ENCODE measurements at places on chromosomes 7 and 10. TPM values are rescaled to one million over a fixed set of nuclear protein-coding genes. Genes with fewer than 3 reads are reported as not detected.
A peak's percentile ranks its signal among the peaks of the same experiment; 100 is the strongest.

AMZ1 gene
- not detected for total RNA-seq

NEURL1 gene
- total RNA-seq = 1.5 TPM

DNA sequence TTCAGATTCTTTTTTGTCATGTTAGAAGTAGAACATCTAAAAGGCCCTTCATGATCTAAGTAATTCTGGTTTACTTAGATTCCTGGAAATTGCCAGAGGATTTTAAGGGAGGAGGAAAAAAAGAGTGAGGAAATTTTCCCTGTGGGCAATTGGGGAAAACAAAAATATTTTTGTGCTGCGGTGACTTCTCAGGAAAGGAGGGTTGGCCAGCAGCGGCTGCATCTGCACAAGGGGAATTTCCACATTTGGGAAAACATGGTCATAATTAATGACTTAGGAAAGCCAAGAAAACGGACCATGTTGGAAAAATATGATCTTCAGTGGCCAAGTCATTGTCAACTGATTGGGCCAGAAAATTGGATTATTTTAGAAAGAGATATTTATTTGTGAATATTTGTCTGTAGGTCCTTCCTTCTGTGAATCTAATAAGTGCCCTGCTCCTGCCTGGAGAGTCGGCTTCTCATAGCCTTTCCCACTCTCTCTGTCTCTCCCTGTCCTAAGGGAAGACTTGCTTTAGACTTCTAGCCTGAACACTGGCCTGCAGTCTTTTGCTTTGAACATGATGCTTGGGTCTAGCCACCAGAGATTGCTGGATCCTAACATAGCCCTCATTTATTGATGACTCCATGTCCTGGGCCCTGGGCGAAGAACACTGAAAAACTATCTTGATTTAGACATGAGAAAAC, 124.2 kb upstream of the MKLN1 start:
- H3K4me3 ChIP-seq = no peak overlapping the region
- no peak overlapping the region for H3K27ac ChIP-seq
- no peaks in the 10 kb centered on the region for H3K27me3 ChIP-seq
- H3K36me3 ChIP-seq = no peaks in the 10 kb centered on the region
- no peaks in the 10 kb centered on the region for H3K4me1 ChIP-seq
- DNase-seq = no peak

- H3K36me3 ChIP-seq = no peaks in the 10 kb centered on the region
- DNase-seq = no peak
- H3K4me3 ChIP-seq = no peak overlapping the region
- no peaks in the 10 kb centered on the region for H3K27me3 ChIP-seq
- no peaks in the 10 kb centered on the region for H3K4me1 ChIP-seq
These were observed 66.6 kb upstream of the CPXM2 start for GRCh38 chr10:123958241-123958640.

DNA sequence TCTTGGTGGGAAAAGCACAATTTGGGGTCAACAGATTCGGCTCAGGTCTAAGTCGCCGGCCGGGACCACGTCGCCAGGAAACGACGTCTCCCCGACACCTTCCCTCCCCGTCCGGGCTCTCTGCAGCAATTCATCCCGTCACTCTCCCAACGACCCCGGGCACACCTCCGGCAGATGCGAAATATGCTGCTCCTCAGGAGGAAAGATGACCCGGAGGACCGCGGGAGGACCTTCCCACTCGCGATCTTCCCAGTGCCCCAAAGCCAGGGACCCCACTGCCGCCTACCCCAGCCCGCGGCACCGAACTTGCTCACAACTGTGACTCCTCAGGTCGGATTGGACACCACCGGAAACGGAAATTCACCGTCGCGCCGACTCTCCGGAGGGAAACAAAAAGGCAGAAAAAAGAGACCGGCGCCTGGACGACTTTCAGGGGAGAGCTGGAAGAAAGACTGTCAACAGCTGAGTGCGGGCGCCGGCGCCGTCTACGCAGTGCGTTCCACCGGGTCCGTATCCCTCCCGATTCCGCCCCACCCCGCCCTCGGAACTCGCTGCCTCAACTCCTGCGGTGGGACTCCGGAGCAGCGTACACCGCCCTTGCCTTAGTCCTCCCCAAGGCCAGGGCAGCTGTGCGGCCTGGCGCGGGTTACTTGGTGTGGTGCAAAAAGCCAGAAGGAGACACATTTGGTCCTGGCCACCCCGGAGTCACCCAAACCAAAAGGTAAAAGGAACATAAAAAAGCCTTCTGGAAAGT, 13.8 kb upstream of the SEC24C start:
- no peaks in the 10 kb centered on the region for H3K27me3 ChIP-seq
- peaks cover 11% of the 10 kb centered on the region for H3K36me3 ChIP-seq
- H3K4me3 ChIP-seq = peak overlapping the region; percentile 78

DNA sequence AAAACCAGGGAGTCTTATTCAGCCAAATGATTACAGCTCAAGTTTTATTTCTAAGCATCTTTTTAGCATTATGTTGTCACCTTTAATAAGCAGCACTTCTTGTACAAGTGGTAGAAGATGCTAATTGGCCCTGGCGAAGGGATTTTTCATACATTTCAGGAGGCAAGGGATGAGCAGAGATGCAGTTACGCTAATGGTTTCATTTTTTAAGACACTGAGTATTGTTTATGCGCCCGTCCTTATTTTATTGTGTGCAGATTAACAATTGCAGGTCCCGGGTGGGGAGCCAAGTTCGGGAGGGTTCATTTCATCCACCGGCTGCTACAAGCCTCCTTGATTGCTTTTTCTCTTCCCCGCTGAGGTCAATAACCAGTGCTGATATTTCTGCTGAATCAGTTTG, 350.4 kb upstream of the FOXK1 start:
- H3K4me1 ChIP-seq = no peaks in the 10 kb centered on the region
- no peak overlapping the region for H3K4me3 ChIP-seq
- no peaks in the 10 kb centered on the region for H3K27me3 ChIP-seq
- no peaks in the 10 kb centered on the region for H3K36me3 ChIP-seq
- no peak overlapping the region for H3K27ac ChIP-seq
- no peak for DNase-seq

DNA sequence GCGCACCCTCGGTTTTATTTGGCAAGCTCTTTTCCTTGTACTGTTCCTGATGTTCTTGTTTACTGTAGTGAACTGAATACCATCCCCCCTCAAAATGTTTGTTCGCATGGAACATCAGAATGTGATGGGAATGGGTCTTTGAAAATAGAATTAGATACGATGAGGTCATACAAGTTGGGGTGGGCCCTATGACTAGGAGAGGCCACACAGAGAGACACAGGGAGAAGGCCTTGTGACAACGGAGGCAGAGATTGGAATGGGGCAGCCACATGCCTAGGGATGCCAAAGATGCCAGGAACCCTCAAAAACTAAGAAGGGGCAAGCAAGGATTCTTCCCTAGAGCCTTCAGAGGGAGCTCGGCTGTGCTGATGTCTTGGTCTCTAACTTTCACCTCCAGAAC, 123.6 kb downstream of the FAM204A start:
- H3K36me3 ChIP-seq = no peaks in the 10 kb centered on the region
- H3K4me3 ChIP-seq = no peak overlapping the region
- no peaks in the 10 kb centered on the region for H3K4me1 ChIP-seq
- H3K27me3 ChIP-seq = no peaks in the 10 kb centered on the region
- no peak overlapping the region for H3K27ac ChIP-seq
- no peak for DNase-seq

GRCh38 chr10:26593896-26594295, 103.6 kb upstream of the PDSS1 start:
- no peaks in the 10 kb centered on the region for H3K27me3 ChIP-seq
- H3K4me1 ChIP-seq = no peaks in the 10 kb centered on the region
- no peak overlapping the region for H3K27ac ChIP-seq
- DNase-seq = no peak
- H3K4me3 ChIP-seq = no peak overlapping the region
- no peaks in the 10 kb centered on the region for H3K36me3 ChIP-seq

- H3K4me3 ChIP-seq = no peak overlapping the region
- H3K36me3 ChIP-seq = no peaks in the 10 kb centered on the region
- H3K27ac ChIP-seq = no peak overlapping the region
- no peaks in the 10 kb centered on the region for H3K27me3 ChIP-seq
- H3K4me1 ChIP-seq = no peaks in the 10 kb centered on the region
These were observed 160.2 kb upstream of the DPP6 start for GRCh38 chr7:153891990-153892389.

GRCh38 chr10:78211561-78212051, 177.9 kb downstream of the RPS24 start:
- no peak overlapping the region for H3K4me3 ChIP-seq
- no peaks in the 10 kb centered on the region for H3K36me3 ChIP-seq
- no peak overlapping the region for H3K27ac ChIP-seq
- no peaks in the 10 kb centered on the region for H3K4me1 ChIP-seq
- H3K27me3 ChIP-seq = no peaks in the 10 kb centered on the region
- no peak for DNase-seq

Measured in CD8-positive, alpha-beta memory T cell (primary cell).